ENCODE measurements at places on chromosomes 5 and 9.

DNA sequence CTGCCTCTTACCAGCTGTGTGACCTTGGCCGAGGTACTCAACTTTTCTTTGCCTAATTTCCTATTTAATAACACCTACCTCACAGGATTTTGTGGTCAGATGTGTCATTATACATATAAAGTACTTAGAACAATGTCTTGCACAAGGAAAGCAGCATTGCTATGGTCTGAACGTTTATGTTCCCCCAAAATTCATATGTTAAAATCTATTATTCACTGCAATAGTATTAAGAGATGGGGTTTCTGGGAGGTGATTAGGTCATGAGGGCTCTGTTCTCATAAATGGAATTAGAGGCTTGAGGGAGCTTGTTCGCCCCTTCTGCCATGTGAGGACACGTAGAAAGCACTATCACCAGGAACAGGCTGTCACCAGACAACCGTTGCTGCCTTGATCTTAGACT lies 10.9 kb upstream of the RNF145 start:
- DNase-seq, result no peak

DNA sequence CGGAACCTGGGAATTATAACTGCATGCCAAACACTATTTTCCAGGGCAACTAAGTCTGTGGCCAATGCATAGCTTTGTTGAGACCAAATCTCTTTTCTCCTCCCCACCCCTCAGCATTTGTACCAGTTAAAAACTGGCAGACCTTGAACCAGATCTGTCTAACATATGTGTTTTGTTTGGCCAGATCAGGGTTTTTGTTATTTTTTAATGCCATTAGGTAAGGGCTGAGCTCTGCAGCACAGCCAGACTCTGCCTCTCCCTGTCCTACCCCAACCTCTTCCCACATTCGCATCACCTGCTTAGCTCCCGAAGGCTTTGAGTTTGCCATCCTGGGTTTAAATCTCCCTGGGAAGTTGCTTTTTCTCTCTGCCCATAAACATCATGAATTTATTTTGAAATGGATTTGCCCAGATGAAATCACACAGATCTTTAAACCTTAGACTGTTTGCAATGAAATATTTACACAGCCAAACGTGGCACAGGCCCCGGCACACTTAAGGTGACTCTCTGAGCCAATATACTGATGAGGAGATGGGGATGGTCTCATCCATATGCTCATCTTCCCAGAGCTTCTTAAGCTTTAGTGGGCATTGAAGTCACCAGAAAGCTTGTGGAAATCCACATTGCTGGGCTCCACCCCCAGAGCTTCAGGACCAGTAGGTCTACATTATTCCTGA lies 54.0 kb upstream of the ALDH1B1 start:
- DNase-seq, result no peak

GRCh38 chr5:8864053-8864452 lies 681.8 kb downstream of the SEMA5A start:
- DNase-seq, result no peak

DNA sequence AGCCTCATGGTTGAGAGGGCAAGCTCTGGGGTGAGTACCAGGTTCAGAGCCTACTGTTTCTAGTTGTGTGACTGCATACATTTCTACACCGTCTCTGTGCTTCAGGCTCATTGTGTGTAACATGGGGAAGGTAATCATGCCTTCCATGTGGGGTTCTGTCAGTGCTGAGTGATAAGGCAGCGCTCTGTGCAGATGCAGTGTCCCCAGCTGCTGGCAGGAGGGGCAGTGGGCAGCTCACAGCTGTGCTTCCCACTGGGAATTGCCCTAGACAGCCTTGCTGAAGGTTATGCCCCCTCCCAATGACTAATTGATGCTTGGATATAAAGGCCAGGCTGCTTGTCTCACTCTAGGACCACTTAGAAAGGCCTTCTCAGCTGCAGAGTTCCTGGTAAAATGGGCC lies 121.8 kb upstream of the SAP30L start:
- no peak for DNase-seq

- DNase-seq, result no peak
These were observed 231.6 kb downstream of the ESM1 start for GRCh38 chr5:54753753-54754152.

- no peak for DNase-seq
These were observed 165.5 kb downstream of the PBX3 start for GRCh38 chr9:125912667-125913066.

DNA sequence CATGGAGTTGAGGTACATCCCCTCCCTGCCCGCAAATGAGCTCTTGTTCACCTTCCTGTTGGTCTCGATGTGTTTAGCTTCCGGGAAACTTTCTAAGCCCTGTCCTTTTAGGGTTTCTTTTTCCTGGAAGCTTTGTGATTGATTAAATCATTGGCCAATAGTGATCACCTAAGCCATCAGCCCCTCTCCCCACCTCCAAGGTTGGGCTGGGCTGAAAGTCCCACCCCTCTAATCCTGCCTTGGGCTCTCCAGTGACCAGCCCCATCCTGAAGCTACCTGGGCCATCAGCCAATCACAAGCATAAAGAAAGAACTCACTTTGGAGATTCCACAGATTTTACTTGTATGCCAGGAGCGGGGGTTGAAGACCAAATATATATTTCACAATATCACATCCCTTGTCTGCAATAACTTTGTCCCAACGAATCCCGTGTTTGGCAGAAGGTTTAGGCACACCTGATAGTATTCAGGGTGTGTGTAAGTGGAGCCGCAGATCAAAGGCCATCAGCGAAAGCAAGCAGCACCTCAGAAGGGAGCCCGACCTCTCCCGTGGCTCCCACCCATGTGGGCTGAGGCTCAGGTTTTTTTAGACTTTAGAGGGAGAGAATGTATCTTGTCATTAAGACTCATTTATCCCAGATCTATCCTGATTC lies 20.4 kb downstream of the ROPN1L start:
- no peak for DNase-seq
